ENCODE measurements at places on chromosomes 12 and 14. TPM values are rescaled to one million over a fixed set of nuclear protein-coding genes. Genes with fewer than 3 reads are reported as not detected.

APOLD1 gene
- total RNA-seq = 25.5 TPM

KRT86 gene
- total RNA-seq = 27.2 TPM

GRCh38 chr12:100608776-100609175 is 35.3 kb downstream of the GAS2L3 start:
- H3K4me3 ChIP-seq = no peak overlapping the region
- no peak overlapping the region for H3K27ac ChIP-seq
- H3K27me3 ChIP-seq = no peaks in the 10 kb centered on the region
- no peaks in the 10 kb centered on the region for H3K4me1 ChIP-seq
- peaks cover 6% of the 10 kb centered on the region for H3K36me3 ChIP-seq
- DNase-seq = no peak

GRCh38 chr12:72989458-72989947 is 717.3 kb downstream of the TRHDE start:
- no peak overlapping the region for H3K27ac ChIP-seq
- H3K36me3 ChIP-seq = no peaks in the 10 kb centered on the region
- DNase-seq = no peak
- H3K4me3 ChIP-seq = no peak overlapping the region
- H3K4me1 ChIP-seq = no peaks in the 10 kb centered on the region
- H3K27me3 ChIP-seq = no peaks in the 10 kb centered on the region

- H3K27ac ChIP-seq = no peak overlapping the region
- DNase-seq = no peak
- H3K4me1 ChIP-seq = no peaks in the 10 kb centered on the region
- no peaks in the 10 kb centered on the region for H3K27me3 ChIP-seq
- H3K36me3 ChIP-seq = peaks cover 100% of the 10 kb centered on the region
- no peak overlapping the region for H3K4me3 ChIP-seq
These were observed 36.2 kb downstream of the GCN1 start for GRCh38 chr12:120158351-120158750.

- H3K4me1 ChIP-seq = peaks cover 4% of the 10 kb centered on the region
- H3K27ac ChIP-seq = no peak overlapping the region
- no peaks in the 10 kb centered on the region for H3K36me3 ChIP-seq
- H3K27me3 ChIP-seq = no peaks in the 10 kb centered on the region
- H3K4me3 ChIP-seq = no peak overlapping the region
- DNase-seq = no peak
These were observed 33.6 kb downstream of the RPGRIP1 start for GRCh38 chr14:21313512-21313911.

GRCh38 chr14:101083564-101084435 is 180.3 kb upstream of the RTL1 start:
- H3K4me1 ChIP-seq = no peaks in the 10 kb centered on the region
- peaks cover 27% of the 10 kb centered on the region for H3K27me3 ChIP-seq
- no peak overlapping the region for H3K4me3 ChIP-seq
- no peak overlapping the region for H3K27ac ChIP-seq
- peak; percentile 46 for DNase-seq

DNA sequence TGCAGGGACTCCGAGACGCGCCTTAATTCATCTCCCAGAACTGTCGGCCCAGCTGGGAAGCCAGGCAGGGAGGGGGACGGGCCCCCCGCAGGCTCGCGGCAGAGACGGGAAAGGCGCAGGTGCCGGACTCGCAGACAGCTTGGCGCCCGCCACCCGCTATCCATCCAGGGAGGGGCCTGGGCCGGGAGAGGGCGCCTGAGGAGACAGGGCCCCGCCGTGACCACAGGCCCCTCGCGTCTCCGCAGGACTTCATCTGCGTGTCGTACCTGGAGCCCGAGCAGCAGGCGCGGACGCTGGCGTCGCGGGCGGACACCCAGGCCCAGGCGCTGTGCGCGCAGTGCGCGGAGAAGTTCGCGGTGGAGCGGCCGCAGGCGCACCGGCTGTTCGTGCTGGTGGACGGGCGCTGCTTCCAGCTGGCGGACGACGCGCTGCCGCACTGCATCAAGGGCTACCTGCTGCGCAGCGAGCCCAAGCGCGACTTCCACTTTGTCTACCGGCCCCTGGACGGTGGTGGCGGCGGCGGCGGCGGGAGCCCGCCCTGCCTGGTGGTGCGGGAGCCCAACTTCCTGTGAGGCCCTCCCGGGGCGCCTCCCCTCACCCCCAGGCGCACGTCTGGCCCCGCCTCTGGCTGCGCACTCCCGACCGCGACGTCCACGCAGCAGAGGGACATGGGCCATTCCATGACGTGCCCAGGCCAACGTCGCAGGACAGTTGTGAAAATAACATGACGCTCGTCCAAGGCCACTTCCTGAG is 60.6 kb downstream of the LGMN start:
- H3K4me1 ChIP-seq = peaks cover 27% of the 10 kb centered on the region
- no peak overlapping the region for H3K27ac ChIP-seq
- H3K36me3 ChIP-seq = peaks cover 29% of the 10 kb centered on the region
- peak overlapping the region; percentile 42 for H3K4me3 ChIP-seq
- H3K27me3 ChIP-seq = no peaks in the 10 kb centered on the region
- no peak for DNase-seq

DNA sequence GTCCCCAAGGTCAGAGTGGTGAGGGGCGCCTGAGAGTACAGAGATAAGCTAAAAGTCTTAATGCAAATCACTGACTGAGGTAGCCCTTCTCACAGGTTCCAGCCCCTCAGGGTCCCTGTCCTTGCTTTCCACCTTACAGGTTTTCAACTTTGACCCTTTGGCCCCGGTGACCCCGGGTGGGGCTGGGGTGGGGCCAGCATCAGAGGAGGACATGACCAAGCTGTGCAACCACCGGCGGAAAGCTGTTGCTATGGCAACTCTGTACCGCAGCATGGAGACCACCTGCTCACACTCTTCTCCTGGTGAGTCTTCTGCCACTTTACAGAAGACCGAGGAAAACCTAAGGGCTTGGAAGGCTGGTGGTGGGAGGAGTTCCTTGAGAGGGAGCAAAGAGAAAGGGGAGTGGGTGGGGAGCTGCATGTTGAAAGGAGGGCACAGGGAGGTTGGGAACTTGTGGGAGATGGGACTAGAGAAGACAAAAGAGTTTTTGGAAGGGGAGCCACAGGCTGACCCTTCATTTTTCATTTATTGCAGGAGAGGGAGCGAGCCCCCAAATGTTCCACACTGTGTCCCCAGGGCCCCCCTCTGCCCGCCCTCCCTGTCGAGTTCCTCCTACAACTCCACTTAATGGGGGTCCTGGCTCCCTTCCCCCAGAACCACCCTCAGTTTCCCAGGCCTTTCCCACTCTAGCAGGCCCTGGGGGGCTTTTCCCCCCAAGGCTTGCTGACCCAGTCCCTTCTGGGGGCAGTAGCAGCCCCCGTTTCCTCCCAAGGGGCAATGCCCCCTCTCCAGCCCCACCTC is 2.4 kb downstream of the MBD6 start:
- H3K27me3 ChIP-seq = no peaks in the 10 kb centered on the region
- no peak for DNase-seq
- H3K27ac ChIP-seq = no peak overlapping the region
- H3K36me3 ChIP-seq = peaks cover 49% of the 10 kb centered on the region

- peaks cover 15% of the 10 kb centered on the region for H3K4me1 ChIP-seq
- DNase-seq = peak; percentile 73
- no peaks in the 10 kb centered on the region for H3K27me3 ChIP-seq
- H3K36me3 ChIP-seq = peaks cover 11% of the 10 kb centered on the region
- no peak overlapping the region for H3K4me3 ChIP-seq
These were observed 6.8 kb downstream of the TEDC1 start for GRCh38 chr14:105497671-105498429.

GRCh38 chr12:34403706-34404376 is 381.5 kb downstream of the ALG10 start:
- H3K36me3 ChIP-seq = no peaks in the 10 kb centered on the region
- H3K4me3 ChIP-seq = no peak overlapping the region
- H3K4me1 ChIP-seq = no peaks in the 10 kb centered on the region
- no peaks in the 10 kb centered on the region for H3K27me3 ChIP-seq
- DNase-seq = peak; percentile 25

DNA sequence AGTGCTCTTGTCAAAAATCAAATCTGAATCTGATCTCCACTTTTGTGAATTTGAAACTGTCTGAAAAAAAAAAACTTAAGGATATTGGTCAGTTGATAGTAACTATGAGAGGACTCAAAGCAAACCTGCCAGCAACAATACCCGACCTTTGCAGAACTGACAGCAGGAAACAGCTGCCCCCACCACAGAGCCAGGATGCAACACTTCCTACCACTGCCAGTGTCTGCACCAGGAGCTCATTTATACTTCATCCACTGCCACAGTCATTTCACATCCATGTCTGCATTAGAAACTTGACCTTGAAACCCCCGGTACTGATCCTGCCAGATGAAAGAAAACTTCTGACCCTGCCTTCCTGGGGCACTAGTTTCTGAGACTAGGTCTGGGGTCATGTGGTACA is 27.4 kb upstream of the RXYLT1 start:
- H3K4me3 ChIP-seq = no peak overlapping the region
- no peak for DNase-seq
- H3K27ac ChIP-seq = no peak overlapping the region
- H3K27me3 ChIP-seq = no peaks in the 10 kb centered on the region

DNA sequence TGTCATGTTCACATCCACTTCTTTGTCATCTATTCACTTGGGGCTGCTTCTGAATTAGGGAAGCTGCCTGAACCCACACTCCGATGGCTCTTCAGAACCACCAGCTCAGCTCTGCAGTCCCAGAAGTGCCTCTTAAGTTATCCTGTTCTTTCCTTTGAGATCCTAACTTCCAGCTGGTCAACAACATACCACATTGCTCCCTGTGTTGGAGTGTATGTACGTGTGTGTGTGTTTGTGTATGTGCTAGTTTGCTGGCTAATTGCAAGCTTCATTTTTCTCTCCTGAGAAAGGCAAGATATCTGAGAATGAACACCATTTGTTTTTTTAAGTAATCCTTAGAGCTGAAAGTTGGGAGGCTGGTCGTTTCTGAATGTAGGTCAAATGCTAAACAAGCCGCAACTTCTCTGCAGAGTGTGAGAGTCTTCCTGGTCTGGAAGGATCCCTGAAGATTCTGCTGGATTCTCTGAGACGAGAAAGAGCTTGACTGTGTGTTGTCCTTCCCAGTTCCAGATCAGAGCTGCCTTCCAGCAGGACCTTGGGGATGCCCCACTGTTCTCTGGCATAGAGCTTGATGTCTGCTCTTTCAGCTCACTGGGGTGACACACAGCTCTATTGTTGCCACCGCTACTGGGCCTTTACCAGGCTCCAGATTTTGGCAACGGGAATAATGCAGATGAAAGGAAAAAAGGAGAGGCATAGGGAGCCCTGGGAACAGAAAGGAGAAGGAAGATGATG is 839 bp downstream of the GSG1 start:
- peaks cover 54% of the 10 kb centered on the region for H3K4me1 ChIP-seq
- H3K4me3 ChIP-seq = no peak overlapping the region
- H3K27me3 ChIP-seq = no peaks in the 10 kb centered on the region
- H3K27ac ChIP-seq = peak overlapping the region; percentile 95
- no peak for DNase-seq
- H3K36me3 ChIP-seq = no peaks in the 10 kb centered on the region

- peaks cover 29% of the 10 kb centered on the region for H3K4me1 ChIP-seq
- H3K27ac ChIP-seq = no peak overlapping the region
- H3K36me3 ChIP-seq = no peaks in the 10 kb centered on the region
These were observed 22.8 kb upstream of the SLC38A2 start for GRCh38 chr12:46395388-46395787.

DNA sequence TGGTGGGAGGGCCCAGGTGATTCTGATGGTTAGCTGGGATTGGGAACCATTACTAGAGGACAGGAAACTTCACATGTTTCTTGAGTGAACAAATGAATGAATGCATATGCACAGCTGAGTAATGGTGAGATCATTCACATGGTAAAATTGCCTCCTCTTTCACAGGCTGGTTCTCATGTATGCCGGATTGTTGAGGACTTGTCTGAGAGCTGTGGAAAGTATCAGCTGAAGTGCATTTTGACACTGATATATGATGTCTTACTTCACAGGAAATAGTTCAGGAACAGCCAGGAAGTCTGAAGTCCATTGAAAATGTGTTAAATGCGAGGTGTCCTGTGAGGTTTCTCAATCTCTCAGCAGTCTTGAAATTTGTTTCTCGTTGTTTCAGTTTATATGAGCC is 77.6 kb upstream of the DACT1 start:
- no peaks in the 10 kb centered on the region for H3K4me1 ChIP-seq
- no peak overlapping the region for H3K27ac ChIP-seq
- H3K4me3 ChIP-seq = no peak overlapping the region
- no peaks in the 10 kb centered on the region for H3K36me3 ChIP-seq
- H3K27me3 ChIP-seq = no peaks in the 10 kb centered on the region

GRCh38 chr14:26377150-26377549 is 220.7 kb downstream of the NOVA1 start:
- H3K27ac ChIP-seq = no peak overlapping the region
- H3K36me3 ChIP-seq = no peaks in the 10 kb centered on the region
- DNase-seq = no peak
- no peaks in the 10 kb centered on the region for H3K27me3 ChIP-seq
- no peaks in the 10 kb centered on the region for H3K4me1 ChIP-seq

DNA sequence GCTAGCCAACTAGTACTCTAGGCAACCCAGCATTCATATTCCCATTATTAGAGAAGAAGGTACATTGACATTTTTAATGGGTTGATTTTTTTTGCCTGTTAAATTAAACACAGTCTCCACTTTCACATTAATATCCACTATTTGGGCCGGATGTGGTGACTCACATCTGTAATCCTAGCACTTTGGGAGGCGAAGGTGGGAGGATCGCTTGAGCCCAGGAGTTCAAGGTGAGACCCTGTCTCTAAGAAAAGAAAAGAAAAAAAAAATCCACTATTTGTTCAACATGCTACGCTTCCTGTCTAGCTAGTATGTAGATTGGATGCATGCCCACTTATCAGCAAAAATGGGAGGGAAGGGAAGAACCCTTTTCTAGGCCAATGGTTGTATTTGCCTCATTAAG is 7.1 kb upstream of the CRADD start:
- no peaks in the 10 kb centered on the region for H3K4me1 ChIP-seq
- no peaks in the 10 kb centered on the region for H3K36me3 ChIP-seq
- DNase-seq = no peak

Measured in suprapubic skin (tissue), 4 donors.